ENCODE measurements at places on chromosomes 12 and 14. TPM values are rescaled to one million over a fixed set of nuclear protein-coding genes. Genes with fewer than 3 reads are reported as not detected.

The MOK gene
- 66.0 TPM for total RNA-seq

The ANKRD33 gene
- not detected for total RNA-seq

The TOMM20L gene
- not detected for total RNA-seq

The LRRIQ1 gene
- 37.7 TPM for total RNA-seq

The DHRS4 gene
- 31.2 TPM for total RNA-seq

DNA sequence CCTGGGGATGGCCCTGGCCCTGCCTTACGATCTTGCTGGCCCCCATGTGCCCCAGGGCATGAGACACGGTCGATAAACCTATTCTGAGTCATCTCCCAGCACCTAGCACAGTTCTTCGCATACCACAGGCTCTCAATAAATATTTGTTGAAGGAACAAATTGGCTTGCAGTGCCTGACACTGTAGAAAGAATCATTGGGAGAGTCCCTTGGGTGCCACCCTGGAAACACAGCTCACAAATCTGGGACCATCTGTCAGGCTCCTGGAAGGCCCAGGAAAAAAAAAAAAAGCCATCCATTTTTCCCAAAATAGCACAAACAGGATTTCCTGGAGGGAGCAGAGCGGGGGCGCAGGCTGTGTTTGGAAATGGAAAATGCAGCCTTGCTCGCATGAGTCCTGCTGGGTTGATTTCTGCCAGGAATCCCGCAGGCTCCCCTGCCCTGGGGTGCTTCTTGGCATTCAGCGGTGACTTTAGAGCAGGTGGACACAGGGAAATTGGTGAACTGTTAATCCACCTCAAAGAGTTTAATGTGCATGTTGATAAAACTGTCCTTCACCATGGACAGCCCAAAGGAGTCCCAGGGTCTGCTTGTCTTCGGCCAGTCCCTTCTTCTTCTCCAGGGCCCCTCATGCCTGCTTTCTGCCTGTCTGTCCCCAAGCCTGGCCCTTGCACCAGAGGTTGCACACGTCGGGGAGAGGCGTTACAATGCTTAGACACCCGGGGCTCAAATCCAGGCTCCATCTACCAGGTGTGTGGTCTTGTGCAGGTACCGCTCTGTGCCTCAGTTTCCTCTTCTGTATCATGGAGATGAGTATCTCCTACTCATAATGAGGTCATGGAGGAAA, 106.1 kb upstream of the RFLNA start:
- no peak overlapping the region for H3K27ac ChIP-seq
- no peaks in the 10 kb centered on the region for H3K36me3 ChIP-seq
- H3K27me3 ChIP-seq, result no peaks in the 10 kb centered on the region
- peaks cover 12% of the 10 kb centered on the region for H3K4me1 ChIP-seq

- no peak overlapping the region for H3K27ac ChIP-seq
- no peaks in the 10 kb centered on the region for H3K36me3 ChIP-seq
- H3K4me1 ChIP-seq, result no peaks in the 10 kb centered on the region
- no peaks in the 10 kb centered on the region for H3K27me3 ChIP-seq
- DNase-seq, result no peak
Observed at GRCh38 chr12:24814379-24815113, 134.4 kb downstream of the BCAT1 start.

DNA sequence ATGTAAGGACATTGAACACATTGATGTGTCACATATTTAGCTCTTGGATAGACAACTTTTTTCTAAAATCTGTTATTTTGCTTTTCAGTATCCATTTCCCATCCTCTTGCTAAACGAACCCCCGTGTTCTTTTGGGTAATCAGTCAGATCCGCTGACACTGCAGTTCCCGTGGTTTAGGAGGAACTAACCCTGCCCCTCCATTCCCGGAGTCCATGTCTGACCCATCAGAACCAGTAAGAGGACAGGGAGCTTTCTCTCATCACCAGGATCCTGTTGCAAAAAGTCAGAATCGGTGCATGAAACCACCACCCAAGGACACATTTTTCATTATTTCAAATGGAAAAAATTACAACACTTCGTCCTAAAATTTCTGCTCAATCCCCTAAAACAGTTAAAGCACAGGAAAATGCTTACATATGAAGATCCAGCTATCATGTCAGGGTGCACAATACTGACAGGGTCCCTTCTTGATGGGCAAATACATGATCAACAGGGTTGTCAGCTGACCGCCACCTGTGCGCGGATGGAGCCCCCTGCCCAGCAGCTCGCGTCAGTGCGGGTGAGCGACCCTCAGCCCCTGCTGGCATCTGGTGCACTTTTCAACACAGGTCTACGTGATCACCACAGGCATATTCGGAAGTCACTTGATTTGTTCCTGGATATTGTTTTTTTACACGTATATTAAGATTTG, 276.8 kb downstream of the ADGRD1 start:
- peak overlapping the region; percentile 14 for H3K27ac ChIP-seq
- no peaks in the 10 kb centered on the region for H3K27me3 ChIP-seq
- no peaks in the 10 kb centered on the region for H3K36me3 ChIP-seq
- peaks cover 8% of the 10 kb centered on the region for H3K4me1 ChIP-seq
- no peak for DNase-seq
- H3K4me3 ChIP-seq, result no peak overlapping the region

DNA sequence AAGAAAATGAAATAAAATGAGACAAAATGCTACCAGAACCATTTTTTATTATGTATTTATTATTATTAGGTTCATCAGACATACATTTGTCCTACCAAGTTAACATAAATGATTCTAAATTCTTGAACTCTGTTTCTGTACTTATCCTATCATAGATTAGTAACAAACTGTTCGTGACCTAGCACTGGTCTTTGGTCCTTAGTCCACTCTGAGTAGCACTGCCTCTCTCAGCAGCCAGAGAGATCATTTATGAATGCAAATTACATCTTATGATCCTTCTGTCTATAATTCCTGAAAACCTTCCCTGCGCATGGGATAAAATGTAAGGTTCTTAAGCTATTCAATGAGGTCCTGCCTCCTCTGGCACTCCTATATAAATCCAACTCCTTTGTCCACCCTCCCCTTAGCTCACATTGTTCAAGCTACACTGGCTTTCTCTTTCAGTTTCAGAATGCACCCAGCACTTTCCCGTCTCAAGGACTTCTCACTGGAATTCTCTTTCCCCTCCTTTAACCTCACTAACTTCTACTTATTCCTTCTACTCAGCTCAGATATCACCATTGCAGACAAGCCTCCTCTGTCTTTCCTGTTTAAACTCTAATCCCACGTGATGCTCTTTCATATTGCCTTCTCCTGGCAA, 17.1 kb downstream of the PDZRN4 start:
- H3K27me3 ChIP-seq, result no peaks in the 10 kb centered on the region
- H3K36me3 ChIP-seq, result no peaks in the 10 kb centered on the region
- peaks cover 7% of the 10 kb centered on the region for H3K4me1 ChIP-seq
- H3K4me3 ChIP-seq, result peak overlapping the region; percentile 32

DNA sequence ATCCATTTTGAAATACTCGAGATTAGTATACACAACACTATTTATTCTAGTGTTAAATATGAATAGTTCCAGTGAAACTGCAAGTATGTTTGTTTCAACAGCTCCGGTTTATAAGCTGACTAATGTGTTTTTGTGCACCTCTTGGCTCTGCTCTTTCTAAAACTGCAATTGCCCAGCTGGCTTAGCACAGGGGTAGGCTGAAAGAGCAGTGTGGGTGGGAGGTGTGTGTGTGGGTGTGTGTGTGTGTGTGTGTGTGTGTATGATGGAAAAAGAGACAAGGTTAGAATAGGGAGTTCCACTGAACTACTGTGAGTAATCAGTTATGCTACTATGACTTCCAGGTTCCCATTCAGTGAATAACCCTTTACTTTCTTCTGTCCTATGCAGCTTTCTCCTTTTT, 37.8 kb upstream of the DDHD1 start:
- no peaks in the 10 kb centered on the region for H3K27me3 ChIP-seq
- no peak for DNase-seq
- H3K4me3 ChIP-seq, result no peak overlapping the region
- H3K27ac ChIP-seq, result no peak overlapping the region
- no peaks in the 10 kb centered on the region for H3K36me3 ChIP-seq

DNA sequence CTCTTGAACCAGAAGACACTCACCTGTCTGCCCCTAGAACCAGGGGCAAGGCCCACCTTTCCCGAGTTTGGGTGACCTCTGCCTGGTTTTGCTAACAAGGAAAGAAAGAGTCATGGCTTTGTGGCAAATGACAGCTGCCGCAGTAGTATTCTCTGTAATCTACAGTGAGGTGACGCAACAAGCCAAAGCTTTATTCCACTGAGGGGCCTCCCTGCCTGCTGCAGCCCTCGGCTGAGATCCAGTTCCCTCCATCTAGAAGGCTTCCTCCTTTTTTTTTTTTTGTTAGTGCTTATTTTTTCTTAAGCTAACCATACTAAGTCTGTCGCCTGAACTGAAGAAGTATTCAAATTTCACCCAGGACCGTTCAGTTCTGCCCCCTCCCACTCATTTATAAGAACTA, 142.3 kb upstream of the TMCC3 start:
- H3K27ac ChIP-seq, result no peak overlapping the region
- no peaks in the 10 kb centered on the region for H3K36me3 ChIP-seq
- no peak for DNase-seq
- no peaks in the 10 kb centered on the region for H3K4me1 ChIP-seq

DNA sequence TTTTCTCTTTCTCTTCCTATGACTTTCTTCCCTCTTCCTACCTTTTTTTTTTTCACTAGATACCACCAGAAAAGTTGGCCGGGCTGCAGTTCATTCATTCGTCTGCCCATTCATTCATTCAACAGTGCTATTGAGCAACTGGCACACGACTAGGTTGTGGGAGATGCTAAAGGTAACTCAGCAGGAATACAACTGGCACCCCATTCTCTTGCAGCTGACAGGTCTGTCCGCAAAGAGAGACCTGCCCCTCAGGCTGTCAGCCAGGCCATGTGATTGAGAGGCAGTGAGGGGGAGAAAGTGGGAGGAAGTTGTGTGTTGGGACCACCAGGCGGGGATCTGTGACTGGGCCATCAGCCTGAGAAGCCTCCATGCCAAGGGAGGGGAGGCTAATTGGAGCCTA, 105.2 kb downstream of the TSPAN9 start:
- H3K4me3 ChIP-seq, result no peak overlapping the region
- DNase-seq, result no peak
- no peaks in the 10 kb centered on the region for H3K36me3 ChIP-seq

- DNase-seq, result no peak
- H3K36me3 ChIP-seq, result peaks cover 3% of the 10 kb centered on the region
- peak overlapping the region; percentile 85 for H3K4me3 ChIP-seq
- H3K27ac ChIP-seq, result peak overlapping the region; percentile 17
Observed at GRCh38 chr12:123532019-123532418, 1.5 kb downstream of the RILPL1 start.
